ENCODE measurements at places on chromosomes 6 and 20.

DNA sequence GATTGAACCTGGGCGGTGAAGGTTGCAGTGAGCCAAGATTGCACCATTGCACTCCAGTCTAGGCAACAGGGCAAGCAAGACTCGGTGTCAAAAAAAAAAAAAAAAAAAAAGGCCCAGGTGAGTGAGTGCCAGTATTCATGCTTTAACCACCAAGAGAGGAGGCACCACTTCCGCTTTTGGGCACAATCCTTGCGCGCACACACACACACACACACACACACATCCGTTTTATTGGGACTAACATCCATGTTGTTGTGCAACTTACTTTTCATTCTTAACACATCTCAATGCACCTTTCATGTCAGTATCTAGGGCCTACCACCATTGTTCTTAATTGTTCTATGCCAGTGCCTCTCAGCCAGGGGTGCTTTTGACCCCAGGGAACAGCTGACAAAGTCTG, 263.0 kb downstream of the CDC5L start:
- no peak for DNase-seq

- no peak for DNase-seq
Observed at GRCh38 chr20:48875233-48875913, 46.1 kb upstream of the ARFGEF2 start.

DNA sequence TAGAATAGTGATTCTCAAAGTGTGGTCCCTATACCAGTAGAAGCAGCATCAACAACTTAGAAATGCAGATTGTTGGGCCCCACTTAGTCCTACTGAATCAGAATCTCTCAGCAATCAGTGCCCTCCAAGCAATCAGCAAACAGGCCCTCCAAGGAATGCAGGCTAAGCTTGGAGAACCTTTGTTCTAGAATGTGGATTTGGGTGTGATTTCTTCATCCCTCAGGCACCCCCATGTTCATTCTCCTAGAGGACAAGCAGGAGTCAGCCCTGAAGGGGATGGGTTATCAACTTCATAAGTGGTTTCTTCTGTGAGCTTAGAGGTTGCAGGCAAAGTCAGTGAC, 40.5 kb upstream of the TAF8 start:
- no peak for DNase-seq

DNA sequence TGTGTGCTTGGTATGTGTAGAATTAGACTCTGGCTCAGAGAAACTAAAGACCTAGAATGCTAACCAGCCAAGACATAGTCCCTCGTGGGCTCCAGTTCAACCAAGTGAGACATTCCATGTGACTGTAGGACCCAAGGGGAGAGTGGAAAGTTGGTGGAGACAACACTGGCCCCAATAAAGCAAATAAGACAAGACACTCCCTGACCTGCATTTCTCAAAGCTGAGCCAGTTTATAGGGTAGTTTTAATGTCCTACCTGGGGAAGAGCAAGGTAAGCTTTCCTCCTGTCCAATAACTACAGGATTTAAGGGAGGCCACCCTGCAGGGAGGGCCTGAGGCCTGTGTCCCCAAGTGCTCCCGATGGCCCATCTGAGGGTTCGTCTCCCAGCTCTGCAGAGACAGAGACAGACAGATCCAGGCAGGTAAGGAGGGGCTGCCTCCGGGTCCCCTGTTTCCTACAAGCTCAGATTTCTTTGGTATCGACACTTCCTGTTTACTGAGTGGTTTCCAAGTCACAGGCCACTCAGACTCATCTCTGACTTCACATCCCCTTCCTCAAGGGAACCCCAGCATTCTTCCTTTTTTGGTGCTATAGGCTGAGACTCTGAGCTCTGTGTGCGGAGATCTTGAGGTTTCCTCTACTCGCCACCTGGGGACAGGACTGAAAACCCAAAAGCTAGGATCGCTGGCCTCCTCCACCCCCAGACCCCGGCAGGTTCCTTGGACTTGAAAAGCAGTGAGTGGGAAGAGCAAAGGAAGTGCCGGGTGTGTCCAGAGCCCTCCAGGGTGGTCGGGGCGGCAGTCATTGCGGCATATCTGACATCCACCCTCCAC, 92.4 kb downstream of the PRND start:
- DNase-seq: no peak

DNA sequence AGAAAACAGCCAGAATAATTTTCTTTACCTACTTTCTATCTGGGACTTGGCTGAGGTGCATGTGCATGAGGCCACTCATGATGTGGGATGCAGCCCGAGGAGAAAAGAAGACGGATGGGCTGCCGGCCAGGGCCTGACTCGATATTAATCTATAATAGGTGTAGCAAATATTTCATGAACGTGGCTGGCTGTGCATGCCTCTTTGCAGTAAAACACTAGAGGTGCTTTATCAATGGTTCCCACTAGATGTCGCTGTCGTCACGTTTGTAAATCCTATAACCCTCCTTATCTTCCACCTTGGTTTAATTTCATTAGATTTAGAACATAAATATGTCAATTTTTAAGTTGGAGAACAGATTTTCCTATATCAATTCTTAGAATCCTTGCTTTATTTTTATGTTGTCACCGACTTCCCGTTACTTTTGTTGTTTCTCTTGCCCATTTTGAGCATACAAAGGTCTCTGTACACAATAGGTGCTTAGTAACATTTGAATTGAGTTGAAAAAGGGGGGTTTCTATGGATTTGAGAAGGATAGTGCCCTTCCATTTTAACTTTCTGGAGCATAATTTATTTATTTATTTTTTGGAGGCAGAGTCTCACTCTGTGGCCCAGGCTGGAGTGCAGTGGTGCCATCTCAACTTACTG, 19.6 kb upstream of the FERMT1 start:
- no peak for DNase-seq

DNA sequence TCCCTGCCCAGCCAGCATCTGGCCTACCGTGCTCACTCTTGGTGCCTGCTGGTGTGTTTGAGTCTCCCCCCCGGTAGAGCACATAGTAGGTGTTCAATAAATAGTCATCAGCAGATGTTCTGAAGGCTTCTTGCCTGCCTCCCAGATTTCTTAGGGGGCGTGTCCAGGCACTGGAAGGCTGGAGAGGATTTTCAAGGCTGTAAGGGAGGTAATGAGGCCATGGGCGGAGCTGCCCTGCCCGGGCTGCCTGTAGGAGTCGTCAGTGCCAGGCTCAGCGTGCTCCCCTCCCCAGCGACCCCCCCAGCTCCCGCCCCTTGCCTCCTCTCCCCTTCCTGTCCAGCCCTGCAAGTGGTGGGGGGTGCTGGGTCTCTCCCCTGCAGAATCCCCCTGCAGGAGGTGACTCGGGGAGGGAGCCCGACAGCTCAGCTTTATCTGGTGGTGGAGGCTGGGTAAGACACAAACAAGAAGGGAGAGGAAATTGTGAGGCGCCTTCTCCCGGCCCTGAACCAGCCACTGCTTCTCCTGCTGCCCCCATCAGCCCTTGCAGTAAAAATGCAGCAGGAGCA, 55.9 kb downstream of the BCAS4 start:
- no peak for DNase-seq

All from activated CD8-positive, alpha-beta memory T cell treated with anti-CD3 and anti-CD28 coated beads for 48 hours (primary cell).